Thoracic aorta (tissue), 2 donors: ENCODE measurements at places on chromosomes 5 and 9. TPM values are rescaled to one million over a fixed set of nuclear protein-coding genes. Genes with fewer than 3 reads are reported as not detected.

DNA sequence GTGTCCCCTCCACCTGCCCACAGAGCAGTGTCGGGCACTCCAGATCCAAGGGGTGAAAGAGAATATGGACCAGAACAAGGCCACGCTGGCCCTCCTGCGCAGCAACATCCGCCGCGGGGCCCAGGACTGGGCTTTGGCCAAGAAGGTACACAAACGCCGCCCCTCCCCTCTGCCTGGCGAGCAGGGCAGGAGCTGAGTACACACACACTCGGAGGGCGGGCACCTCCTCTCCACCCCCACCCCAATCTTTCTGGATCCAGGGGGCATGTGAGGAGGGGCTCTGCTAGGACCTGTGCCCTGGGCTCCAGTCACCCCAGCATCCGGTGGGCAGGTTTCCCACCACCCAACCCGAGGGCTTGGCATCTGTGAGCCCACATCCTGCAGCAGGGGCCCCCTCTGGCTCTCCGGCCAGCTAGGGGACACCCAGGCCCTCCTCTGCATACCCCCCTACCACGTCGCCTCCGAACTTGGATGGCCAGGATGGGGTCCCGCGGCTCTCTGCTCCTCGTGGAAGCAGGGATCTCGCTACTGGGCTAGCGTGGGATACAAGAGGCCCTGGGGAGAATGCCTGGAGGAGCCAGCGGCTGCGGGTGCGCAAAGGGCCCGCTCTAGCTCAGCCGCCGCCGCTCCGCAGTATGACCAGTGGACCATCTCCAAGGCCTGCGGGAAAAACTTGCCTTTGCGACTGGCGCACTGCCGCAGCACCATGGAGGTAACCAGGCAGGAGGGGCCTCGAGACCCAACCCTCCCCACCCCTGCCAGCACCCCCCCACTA is 3.1 kb downstream of the CCDC183 start:
- H3K27me3 ChIP-seq: peaks cover 7% of the 10 kb centered on the region
- peak overlapping the region; percentile 62 for H3K4me3 ChIP-seq
- peaks cover 15% of the 10 kb centered on the region for H3K4me1 ChIP-seq
- H3K36me3 ChIP-seq: no peaks in the 10 kb centered on the region
- no peak overlapping the region for H3K27ac ChIP-seq

- H3K27ac ChIP-seq: no peak overlapping the region
- H3K36me3 ChIP-seq: no peaks in the 10 kb centered on the region
- no peak overlapping the region for H3K4me3 ChIP-seq
Observed at GRCh38 chr9:83754383-83754977, 46.7 kb upstream of the UBQLN1 start.

- no peak overlapping the region for H3K4me3 ChIP-seq
- DNase-seq: no peak
- H3K27me3 ChIP-seq: no peaks in the 10 kb centered on the region
- no peaks in the 10 kb centered on the region for H3K36me3 ChIP-seq
Observed at GRCh38 chr5:909086-909485, 16.4 kb downstream of the TRIP13 start.

GRCh38 chr9:16640649-16641048 is 229.8 kb downstream of the BNC2 start:
- no peak for DNase-seq
- no peak overlapping the region for H3K27ac ChIP-seq
- H3K36me3 ChIP-seq: no peaks in the 10 kb centered on the region
- H3K4me3 ChIP-seq: no peak overlapping the region

DNA sequence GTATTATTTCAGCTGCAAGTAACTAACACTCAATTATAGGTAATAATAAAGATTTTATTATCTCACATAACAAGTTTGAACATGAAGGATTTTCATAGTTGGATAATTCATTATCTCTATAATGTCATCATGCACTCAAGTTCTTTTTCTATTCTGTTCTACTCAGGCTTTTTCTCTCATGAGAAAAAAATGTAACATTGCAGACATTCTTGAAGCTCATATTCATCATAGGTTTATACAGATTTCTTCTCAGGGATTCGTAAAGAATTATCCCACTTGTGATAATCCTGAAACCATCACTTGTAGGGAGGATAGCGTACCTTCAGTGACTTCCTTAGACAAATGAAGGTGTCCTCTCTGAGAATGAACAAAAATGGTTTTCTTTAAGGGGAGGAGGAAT is 150.3 kb downstream of the XRCC4 start:
- DNase-seq: no peak
- H3K4me1 ChIP-seq: no peaks in the 10 kb centered on the region
- H3K27ac ChIP-seq: no peak overlapping the region

DNA sequence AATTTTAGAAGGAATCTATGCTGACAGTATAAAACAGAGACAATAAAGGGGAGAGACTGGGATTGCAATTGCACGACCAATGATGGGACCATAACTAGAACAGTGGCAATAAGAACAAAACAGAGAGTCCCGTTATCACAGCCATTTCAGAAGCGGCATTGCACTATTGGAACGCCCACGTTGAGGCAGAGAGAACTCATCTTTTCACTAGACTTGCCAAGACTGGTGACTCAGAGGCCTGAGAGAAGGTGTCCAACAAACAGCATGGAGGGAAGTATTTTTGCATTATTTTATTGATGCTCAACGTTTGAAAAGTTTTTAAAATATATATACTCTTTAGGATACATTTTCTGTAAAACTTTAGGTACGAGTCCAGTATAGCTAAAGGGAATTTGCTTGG is 737.7 kb downstream of the TLE1 start:
- H3K4me3 ChIP-seq: no peak overlapping the region
- H3K27me3 ChIP-seq: no peaks in the 10 kb centered on the region
- H3K36me3 ChIP-seq: no peaks in the 10 kb centered on the region
- no peak for DNase-seq
- no peak overlapping the region for H3K27ac ChIP-seq
- H3K4me1 ChIP-seq: peaks cover 24% of the 10 kb centered on the region

DNA sequence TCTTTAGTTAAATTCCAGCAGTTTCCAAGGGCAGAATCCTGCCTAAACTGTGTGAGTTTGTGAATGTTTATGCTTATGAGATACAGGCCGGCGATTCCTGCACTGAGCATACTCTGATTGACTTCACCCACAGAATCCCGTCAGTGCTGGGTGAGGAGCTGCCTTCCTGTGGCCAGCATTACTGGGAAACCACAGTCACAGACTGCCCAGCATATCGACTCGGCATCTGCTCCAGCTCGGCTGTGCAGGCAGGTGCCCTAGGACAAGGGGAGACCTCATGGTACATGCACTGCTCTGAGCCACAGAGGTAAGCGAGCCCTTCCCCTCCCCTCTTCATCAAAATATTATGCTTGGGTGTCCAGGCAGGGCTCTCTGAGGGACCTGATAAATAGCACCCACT is 103.7 kb downstream of the CMYA5 start:
- no peak overlapping the region for H3K4me3 ChIP-seq
- no peak overlapping the region for H3K27ac ChIP-seq
- H3K27me3 ChIP-seq: no peaks in the 10 kb centered on the region
- DNase-seq: no peak
- H3K36me3 ChIP-seq: no peaks in the 10 kb centered on the region

- H3K4me1 ChIP-seq: no peaks in the 10 kb centered on the region
- no peak overlapping the region for H3K27ac ChIP-seq
- no peak overlapping the region for H3K4me3 ChIP-seq
- DNase-seq: no peak
Observed at GRCh38 chr5:72040513-72040912, 66.8 kb upstream of the MAP1B start.

- H3K27me3 ChIP-seq: no peaks in the 10 kb centered on the region
- H3K36me3 ChIP-seq: no peaks in the 10 kb centered on the region
- no peak overlapping the region for H3K4me3 ChIP-seq
- peak overlapping the region; percentile 60 for H3K27ac ChIP-seq
- H3K4me1 ChIP-seq: peaks cover 13% of the 10 kb centered on the region
Observed at GRCh38 chr5:101425339-101425859, 522.3 kb upstream of the ST8SIA4 start.

GRCh38 chr9:120944434-120944843 is 17.8 kb upstream of the TRAF1 start:
- no peaks in the 10 kb centered on the region for H3K36me3 ChIP-seq
- peaks cover 28% of the 10 kb centered on the region for H3K4me1 ChIP-seq
- peak overlapping the region; percentile 8 for H3K27ac ChIP-seq
- no peak for DNase-seq
- H3K27me3 ChIP-seq: no peaks in the 10 kb centered on the region
- no peak overlapping the region for H3K4me3 ChIP-seq

DNA sequence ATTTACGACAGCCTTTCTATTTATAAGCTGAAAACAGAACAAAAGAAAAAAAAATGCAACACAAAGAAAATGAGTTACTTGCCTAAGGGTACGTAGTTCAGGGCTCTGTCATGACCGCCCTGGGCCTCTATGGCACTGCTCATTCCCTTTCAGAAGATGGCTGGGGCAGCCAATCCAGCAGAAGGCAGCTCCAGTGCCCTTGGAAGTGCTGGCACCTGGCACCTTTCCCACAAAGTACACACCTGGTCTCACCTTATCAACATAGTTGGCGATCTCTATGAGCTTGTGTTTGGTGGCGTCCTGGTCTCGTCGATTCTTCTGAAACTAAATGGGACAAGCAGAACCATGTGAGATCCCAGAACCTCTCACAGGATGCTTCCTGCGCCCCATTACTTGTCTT is 53.2 kb downstream of the NIPAL4 start:
- peaks cover 4% of the 10 kb centered on the region for H3K36me3 ChIP-seq
- DNase-seq: no peak
- H3K4me3 ChIP-seq: no peak overlapping the region
- no peaks in the 10 kb centered on the region for H3K27me3 ChIP-seq
- peaks cover 67% of the 10 kb centered on the region for H3K4me1 ChIP-seq
- no peak overlapping the region for H3K27ac ChIP-seq

DNA sequence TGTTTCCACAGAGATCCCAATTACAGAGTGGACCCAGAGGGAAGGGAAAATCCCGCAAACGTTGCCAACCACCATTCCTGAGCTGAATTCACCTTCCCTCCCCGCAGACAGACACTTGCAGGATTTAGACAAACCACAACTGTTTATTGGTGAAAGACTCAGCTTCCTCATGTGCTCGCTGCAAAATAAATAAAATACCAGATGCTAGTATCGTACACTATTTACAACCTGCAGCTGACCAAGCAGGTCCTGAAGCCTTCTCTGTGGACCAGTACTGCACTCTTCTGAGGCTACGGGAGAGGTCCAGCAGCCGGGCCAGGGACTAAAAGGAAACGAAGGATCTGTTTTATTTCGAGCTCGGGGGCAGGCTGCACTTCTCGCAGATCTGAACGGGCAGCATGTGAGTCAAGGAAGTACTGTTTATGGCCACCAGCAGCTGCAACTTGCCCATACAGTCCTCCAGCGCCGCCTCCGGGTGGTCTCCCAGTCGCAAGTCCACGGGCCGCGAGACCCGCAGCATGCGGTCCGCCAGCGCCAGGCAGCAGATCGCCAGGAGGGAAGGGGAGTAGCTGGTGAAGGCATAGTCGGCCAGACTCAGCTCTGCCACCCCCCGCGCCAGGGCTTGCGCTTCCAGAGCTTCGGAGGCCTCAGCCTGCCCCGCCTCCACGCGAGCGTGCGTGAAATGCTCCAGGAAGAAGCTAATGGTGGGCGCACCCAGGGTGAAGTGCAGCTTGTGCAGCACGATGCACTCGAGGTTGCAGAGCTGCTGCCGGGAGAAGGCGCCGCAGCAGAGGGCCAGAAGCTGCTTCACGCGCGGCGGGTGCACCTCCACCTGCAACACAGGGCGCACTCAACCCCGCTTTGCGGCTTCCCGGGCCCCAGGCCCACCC is 2.1 kb downstream of the CCNO start:
- H3K4me3 ChIP-seq: peak overlapping the region; percentile 85
- DNase-seq: no peak
- H3K4me1 ChIP-seq: peaks cover 22% of the 10 kb centered on the region
- H3K27me3 ChIP-seq: peaks cover 31% of the 10 kb centered on the region

- no peaks in the 10 kb centered on the region for H3K4me1 ChIP-seq
- H3K4me3 ChIP-seq: no peak overlapping the region
- no peaks in the 10 kb centered on the region for H3K27me3 ChIP-seq
- H3K27ac ChIP-seq: no peak overlapping the region
- H3K36me3 ChIP-seq: no peaks in the 10 kb centered on the region
Observed at GRCh38 chr5:100690036-100690560, 154.9 kb downstream of the FAM174A start.

- no peaks in the 10 kb centered on the region for H3K36me3 ChIP-seq
- peaks cover 13% of the 10 kb centered on the region for H3K4me1 ChIP-seq
- peak overlapping the region; percentile 9 for H3K27ac ChIP-seq
- no peaks in the 10 kb centered on the region for H3K27me3 ChIP-seq
- no peak overlapping the region for H3K4me3 ChIP-seq
Observed at GRCh38 chr9:114278881-114279570, 43.9 kb upstream of the ORM1 start.

DNA sequence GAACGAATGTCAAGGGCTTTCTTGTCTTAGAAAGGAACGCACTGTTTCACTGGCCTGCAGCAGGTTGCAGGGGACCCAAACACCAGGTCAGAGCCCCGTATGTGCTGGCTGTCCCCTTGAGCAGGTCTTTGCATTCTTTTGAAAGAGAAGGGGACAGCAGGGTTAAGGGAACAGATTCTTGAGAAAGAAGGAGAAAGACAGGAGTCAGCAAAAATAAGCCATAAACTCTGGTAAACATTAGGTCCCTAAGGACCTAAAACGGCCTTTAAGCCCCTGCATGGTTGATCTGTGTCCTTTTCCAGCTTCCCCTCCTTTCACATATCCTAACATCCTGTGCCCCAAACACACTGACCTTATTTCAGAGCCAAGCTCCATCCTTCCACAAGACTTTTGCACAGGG is 190.8 kb upstream of the ADRA1B start:
- DNase-seq: no peak
- no peaks in the 10 kb centered on the region for H3K4me1 ChIP-seq
- no peak overlapping the region for H3K27ac ChIP-seq
- H3K36me3 ChIP-seq: no peaks in the 10 kb centered on the region

- peaks cover 7% of the 10 kb centered on the region for H3K36me3 ChIP-seq
- peak; percentile 55 for DNase-seq
- H3K4me1 ChIP-seq: peaks cover 24% of the 10 kb centered on the region
- H3K27ac ChIP-seq: peak overlapping the region; percentile 76
Observed at GRCh38 chr9:114214181-114214580, 58.8 kb downstream of the COL27A1 start.

The ARHGEF39 gene
- 1.2 TPM for total RNA-seq

The PTPDC1 gene
- total RNA-seq: 25.7 TPM

The PCDHB7 gene
- 7.1 TPM for total RNA-seq

The NTMT1 gene
- 16.9 TPM for total RNA-seq

The ERMP1 gene
- 14.5 TPM for total RNA-seq

The HRCT1 gene
- 23.6 TPM for total RNA-seq

The SDHA gene
- total RNA-seq: 59.6 TPM

The F2RL1 gene
- 9.1 TPM for total RNA-seq

The ALDH1B1 gene
- 195 TPM for total RNA-seq

The RRAGA gene
- total RNA-seq: 46.3 TPM
